Stimulated activated CD8-positive, alpha-beta memory T cell treated with anti-CD3 and anti-CD28 coated beads, Interleukin-4, amount 100 ng/mL, for 4 hours (primary cell): ENCODE measurements at places on chromosomes 7 and 10.

DNA sequence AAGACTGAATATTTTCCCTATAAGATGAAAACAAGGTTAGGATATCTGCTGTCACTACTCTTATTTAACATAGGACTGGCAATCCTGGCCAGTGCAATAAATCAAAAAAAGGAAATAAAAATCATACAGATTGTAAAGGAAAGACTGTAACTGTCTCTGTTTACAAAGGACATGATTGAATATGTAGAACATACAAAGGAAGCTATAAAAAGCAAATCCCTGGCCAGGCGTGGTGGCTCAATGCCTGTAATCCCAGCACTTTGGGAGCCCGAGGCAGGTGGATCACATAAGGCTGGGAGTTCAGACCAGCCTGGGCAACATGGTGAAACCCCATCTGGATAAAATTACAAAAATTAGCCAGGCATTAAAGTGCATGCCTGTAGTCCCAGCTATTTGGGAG is 15.8 kb downstream of the ZNF485 start:
- no peak for DNase-seq

DNA sequence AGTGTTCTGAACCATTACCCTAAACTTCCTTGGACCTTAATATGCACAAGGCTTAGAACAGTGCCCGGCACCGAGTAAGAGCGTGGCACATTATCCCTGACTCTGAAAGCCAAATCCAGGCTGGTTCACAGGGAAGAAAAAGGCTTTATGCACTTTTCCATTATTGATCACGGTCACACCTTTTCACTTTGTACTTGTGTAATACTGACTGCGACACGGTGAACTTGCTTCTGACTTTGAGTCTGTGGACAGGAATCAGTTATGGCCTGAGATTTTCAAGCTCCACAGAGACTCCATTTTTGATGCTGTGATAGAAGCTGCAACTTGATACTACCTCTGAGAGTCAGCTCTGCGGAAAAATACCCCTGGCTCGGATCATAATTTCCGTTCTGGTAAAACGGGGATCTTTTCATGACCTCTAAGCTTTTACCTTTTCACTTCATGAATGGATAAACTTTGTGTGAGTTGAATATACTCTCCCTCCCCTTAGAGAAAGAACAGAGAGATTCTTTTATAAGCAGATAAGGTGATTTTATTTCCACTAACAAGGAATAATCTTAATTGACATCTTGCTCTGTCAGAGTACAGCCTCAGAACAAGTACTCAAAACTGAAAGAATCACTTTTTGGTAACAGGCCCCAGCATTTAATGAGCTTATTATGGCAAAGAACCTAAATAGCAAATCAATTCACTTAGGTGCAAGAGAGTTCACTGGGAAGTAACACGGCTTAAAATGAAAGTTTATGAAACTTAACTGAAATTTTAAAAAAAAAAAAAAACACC is 88.8 kb downstream of the ELMO1 start:
- no peak for DNase-seq

DNA sequence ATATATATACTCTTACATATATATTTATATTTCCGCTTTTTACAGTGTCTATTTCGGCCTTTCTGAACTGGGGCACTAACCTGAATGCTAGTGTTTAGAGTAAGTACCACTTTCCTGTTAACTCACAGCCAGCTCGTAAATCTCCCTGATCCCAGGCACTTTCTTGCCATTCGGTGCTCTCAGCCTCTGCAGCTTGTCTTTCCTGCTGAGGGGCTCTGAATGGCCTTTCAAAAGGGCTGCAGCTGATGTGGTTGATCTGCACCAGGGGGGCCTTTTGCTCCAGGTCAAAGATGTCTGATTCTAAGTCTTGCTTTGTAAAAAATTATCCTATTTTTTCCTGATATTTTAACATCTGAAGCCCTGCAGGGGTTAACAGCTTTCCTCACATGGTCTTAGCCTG is 25.5 kb upstream of the HPS1 start:
- no peak for DNase-seq

DNA sequence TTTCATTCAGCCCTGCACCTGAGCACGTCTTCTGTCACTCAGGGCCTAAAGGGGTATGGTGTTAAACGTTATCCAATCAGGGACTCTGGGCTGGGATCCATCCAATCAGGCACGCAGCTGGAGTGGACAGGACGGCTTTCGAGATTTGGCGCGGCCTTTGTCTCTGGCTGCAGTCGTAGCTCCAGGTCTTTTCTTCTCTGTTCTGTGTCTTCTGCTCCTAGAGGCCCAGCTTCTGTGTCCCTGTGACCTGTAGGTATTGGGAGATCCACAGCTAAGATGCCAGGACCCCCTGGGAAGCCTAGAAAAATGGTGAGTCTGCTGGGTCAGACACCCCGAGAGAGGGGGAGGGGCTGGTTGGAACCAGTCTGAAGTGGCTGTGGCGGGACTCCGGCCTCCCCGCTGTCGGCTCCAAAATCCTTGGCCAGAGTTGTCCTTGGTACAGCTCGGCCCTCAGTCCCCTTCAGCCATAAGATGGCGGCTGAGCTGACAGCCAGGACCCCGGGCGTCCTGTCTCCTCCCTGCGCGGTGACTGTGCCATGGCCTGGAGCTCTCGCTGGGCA is 11.7 kb upstream of the ZNF680 start:
- DNase-seq: no peak

DNA sequence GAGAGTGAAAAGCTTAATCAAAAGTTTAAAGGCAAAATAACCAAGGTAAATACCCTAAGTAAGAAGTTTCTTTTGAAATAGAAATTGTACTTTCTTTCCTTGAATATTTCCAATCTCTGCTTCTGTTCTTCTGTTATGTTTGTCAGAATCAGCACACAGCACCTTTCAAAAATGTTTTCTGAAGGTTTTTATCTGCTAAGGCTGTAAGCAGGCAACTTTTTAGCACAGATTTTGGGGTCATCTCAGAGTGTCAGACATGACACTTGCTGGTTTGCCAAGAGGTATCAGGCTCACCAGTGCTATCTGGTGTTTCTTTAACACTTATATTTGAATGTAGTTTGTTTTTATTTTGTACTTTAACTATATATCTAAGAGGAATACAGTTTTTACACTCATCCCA is 94.2 kb downstream of the CDK6 start:
- no peak for DNase-seq

DNA sequence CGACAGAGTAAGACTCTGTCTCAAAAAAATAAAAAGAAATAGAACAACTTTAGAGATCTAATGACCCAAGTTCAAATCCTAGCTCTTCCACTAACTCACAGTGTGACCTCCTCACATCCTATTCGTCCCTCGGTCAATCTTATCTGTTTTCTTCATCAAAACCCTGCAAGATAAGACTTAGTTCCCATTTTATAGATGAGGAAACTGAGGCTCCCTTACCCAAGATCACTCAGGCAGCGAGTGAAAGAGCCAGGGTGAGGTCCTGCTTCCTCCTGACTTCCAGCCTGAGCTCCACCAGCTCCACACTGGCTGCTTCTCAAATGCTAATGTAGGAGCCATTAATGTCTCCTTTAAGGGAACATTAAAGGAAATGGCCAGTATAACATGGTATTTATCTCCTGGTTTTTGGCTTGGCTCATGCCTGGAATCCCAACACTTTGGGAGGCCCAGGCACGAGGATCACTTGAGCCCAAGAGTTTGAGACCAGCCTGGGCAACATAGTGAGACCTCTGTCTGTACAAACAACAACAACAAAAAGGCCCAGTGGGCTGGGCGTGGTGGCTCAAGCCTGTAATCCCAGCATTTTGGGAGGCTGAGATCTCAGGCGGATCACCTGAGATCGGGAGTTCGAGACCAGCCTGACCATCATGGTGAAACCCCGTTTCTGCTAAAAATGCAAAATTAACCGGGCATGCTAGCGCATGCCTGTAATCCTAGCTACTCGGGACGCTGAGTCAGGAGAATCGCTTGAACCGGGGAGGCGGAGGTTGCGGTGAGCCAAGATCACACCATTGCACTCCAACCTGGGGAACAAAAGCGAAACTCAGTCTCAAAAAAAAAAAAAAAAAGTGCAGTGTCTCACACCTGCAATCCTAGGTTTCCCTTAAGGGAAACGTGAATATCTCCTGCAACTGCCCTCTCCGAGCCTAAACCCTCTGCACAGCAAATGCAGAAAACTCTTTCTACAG is 3.4 kb upstream of the RHBDD2 start:
- no peak for DNase-seq

DNA sequence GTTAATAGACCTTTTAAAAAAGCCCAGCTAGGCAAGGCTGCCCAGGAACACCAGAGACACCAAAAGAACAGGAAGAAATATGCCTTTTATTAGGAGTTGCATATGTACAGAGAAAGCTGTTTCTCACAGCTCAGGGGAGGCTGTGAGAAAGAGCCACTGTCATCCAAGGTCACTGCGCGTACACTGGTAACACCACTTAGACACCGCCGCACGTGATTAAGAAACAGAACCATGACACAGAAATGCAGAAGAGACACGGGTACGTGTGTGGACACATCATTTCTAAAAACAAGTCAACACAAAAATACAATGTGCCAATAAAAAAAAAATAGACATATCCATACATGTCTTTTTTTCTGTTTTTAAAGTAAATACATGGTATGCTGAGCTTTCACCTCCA is 705.6 kb downstream of the PARD3 start:
- DNase-seq: no peak

DNA sequence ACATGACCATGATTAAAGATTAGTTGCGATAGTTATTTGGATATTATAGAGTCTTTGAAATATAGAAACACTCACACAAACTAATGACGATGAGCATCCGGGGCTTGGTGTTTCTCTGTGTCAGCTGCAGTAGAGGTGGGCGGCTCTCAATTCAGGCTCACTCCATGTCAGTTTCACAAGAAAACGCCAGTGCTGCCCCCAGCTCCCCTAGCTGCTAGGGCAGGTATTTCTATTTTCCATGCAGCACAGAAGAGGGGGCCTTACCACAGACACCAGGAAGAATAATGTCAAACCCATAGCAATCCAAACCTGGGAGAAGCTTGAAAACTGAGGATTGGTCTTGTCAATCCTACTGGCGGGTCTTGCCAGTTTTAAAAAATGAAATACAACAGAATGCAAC is 197.1 kb downstream of the PHTF2 start:
- DNase-seq: no peak

- DNase-seq: no peak
These were observed 35.8 kb upstream of the EIF4H start for GRCh38 chr7:74138334-74138867.

DNA sequence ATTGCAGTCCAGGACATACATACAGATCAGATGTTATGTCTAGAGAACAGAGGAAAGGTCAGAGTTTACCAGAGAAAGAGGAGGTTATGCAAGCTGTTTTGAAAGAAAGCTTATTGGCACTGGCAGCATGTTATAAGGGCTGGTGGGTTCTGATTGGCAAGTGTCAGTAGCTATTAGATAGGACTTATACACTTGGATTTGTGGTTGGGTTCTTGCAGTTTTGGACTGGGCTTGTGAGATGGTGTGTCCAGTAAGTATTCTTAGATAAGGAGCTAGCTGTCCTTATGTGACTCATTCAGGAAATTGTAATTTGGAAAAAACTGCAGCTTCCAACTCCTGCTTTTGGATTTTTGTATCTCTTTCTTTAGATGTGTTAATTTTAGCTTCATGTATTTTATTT is 130.7 kb upstream of the NAMPT start:
- no peak for DNase-seq

- DNase-seq: no peak
These were observed 63.8 kb downstream of the CALML3 start for GRCh38 chr10:5588603-5589002.

DNA sequence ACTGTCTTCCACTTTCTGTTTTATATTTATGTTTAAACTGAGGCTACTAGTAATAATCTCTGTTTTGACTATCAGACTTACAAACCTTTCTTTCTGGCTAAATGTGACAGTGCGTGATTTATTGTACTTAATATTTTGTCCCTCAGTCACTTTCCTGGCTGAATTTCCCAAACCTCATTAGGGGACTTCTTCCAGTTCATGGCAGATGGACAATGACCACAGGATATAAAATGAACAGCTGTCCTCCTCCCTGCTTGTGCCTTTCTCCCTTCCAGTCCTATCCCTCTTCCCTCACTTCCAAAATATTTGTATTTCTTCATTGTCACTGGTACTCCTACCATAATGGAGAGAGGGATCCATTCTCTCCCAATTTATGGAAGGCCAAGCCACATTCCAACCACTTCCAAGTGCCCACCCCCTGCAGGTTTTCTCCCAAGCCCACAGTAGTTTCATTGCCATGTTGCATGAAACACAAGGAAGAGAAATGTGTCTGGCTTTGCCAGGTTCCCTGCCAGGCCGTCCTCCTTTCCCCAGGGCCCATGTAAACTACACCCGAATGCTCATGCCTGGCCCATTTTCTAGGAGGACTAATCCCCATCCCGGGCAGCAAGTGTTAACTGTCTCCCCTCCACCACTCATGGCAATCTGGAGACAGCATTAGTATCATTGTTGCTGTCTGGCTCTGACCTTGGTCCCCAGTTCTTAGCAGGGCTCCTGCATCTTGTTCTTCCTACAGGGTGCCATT is 269.5 kb upstream of the SLC26A5 start:
- no peak for DNase-seq

DNA sequence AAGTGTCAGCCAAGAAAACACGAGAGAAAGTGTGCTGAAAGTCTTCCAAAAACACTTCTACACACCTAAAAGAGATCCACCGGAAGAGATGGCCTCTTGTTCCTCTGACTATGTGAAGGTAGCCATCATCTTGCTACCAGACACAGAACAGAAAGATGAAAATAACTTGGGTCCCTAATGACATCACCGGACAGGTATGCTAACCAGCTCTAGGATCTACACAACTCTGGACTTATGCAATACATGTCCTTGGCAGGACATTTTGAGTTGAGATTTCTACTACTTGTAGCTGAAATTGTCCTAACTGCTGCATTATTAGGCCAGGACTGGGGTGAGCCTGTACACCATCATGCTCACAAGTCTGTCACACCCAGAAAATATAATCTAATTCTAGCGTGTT is 358.7 kb downstream of the ELMO1 start:
- no peak for DNase-seq

- no peak for DNase-seq
These were observed 108.3 kb upstream of the FEZF1 start for GRCh38 chr7:122412883-122413282.

DNA sequence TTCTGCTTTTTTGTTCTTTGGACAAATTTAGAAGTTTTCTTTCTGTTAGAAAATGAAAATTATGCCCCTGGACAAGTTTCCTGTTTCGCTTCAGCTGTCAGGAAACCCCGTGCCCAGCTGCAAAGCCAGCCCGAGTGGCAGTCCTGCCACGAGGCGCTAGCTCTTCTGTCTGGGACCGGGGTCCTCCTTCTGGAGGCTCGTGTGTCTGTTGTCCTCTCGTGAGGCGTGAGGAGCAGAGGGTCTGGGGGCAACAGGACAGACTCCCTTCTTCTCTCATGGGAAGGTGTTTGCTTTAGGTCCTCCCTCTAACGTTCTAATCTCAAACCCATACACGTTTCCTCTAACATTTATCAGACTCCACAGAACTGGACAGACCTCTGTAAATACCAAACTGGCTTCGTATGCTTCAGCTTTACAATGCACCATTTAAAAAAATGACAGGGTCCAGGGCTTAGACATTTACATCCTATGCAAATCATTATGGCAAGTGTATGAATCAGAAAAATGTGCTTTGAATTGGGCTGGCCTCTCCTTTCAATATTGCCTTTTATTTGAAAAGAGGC is 184.5 kb upstream of the SHH start:
- DNase-seq: no peak
